ENCODE measurements at places on chromosomes 2 and 18. TPM values are rescaled to one million over a fixed set of nuclear protein-coding genes. Genes with fewer than 3 reads are reported as not detected.

Gene SAG
- not detected for total RNA-seq

Gene SLC4A5
- 2.2 TPM for total RNA-seq

Gene CERKL
- total RNA-seq = 0.31 TPM

Gene CHRNG
- not detected for total RNA-seq

Gene CAVIN2
- total RNA-seq = 16.2 TPM

Gene LCT
- total RNA-seq = 0.27 TPM

Gene IL18R1
- 3.2 TPM for total RNA-seq

Gene AQP12A
- total RNA-seq = 0.92 TPM

Gene NCKAP1
- total RNA-seq = 119 TPM

Gene GYPC
- 7.2 TPM for total RNA-seq

Gene STARD6
- not detected for total RNA-seq

Gene AFF3
- 10.6 TPM for total RNA-seq

Gene HOXD13
- total RNA-seq = 0.15 TPM

Gene SPHKAP
- not detected for total RNA-seq

Gene CFAP210
- not detected for total RNA-seq

Gene GNLY
- total RNA-seq = 1.4 TPM

Gene EPHA4
- total RNA-seq = 21.2 TPM

Gene LYG2
- total RNA-seq = not detected

All from left colon (tissue), 2 donors.